ENCODE measurements at places on chromosomes 1 and 21. TPM values are rescaled to one million over a fixed set of nuclear protein-coding genes. Genes with fewer than 3 reads are reported as not detected.

Gene IVL
- total RNA-seq: not detected

DNA sequence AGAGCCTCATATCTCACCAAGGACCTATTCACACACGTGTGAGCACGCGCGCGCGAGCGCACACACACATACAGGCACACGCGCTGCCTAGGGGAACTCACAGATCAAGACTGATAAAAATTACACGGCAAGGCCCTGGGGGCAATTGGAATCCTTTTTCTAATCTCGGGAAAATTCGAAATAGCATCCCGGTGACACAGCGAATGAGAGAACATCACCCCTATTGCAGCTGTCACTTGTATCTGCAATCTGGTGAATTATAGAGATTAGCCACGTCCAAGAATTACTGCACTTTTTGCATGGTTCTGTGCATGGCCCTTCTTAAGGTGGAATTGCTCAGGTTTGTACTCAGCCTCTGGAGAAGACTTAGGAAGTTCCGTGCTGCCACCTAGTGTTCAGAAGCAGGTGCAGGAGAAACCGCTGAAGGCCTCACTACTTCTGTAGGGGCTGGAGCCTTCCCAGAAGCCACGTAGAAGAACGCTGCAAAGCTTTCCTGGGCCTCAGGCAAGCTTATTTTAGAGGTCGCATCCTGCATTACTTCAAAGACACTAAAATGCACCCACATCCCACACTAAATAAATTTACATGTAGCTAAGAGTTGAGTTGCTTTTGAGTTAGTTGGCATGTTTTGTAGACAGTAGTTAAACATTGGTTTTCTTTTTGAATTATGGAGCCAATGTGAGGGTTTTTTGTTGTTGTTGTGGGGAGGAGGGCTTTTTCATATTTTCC lies 229.2 kb upstream of the CAMK1G start:
- DNase-seq: peak; percentile 71

DNA sequence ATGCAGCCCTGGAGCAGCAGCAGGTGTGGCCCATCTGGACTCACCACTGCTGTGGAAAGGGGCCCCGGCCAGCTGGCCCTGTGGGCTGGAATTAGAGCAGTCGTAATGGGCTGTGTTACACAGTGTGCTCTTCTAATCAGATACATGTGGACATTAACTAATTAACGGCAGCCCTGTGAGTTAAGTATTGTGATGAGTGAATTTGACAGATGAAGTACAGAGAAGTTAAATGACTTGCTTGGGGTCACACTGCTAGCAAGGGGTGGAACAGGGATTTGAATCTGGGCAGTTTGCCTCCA lies 58.6 kb downstream of the MDM4 start:
- DNase-seq: no peak

Gene C1QA
- 10.9 TPM for total RNA-seq

DNA sequence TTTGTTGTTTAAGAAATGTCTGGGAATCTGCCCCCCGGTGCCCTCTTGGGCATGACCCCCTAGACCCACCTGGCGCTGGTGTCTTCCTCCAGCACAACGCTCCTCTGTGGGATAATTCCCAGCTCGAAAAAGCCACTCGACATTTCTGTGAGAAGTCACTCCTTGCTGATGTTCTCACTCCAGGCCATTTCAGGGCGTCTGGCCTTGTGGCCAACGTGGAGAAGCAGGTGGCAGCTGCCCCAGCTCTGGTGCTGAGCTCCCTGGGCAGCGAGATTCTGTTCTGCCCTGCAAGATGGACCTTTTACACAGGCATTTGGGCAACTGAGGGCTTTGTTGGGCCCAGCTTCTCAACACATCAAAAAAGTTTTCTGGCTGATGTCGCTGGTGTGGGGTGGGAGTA lies 147.7 kb upstream of the WNT4 start:
- no peak for DNase-seq

Gene CD5L
- total RNA-seq: 1.2 TPM

Data from occipital lobe (tissue), 3 donors.